Left lung (tissue), 14 donors: ENCODE measurements at places on chromosomes 5 and 9.

- DNase-seq: no peak
Observed at GRCh38 chr5:33557605-33558004, 116.8 kb downstream of the TARS1 start.

DNA sequence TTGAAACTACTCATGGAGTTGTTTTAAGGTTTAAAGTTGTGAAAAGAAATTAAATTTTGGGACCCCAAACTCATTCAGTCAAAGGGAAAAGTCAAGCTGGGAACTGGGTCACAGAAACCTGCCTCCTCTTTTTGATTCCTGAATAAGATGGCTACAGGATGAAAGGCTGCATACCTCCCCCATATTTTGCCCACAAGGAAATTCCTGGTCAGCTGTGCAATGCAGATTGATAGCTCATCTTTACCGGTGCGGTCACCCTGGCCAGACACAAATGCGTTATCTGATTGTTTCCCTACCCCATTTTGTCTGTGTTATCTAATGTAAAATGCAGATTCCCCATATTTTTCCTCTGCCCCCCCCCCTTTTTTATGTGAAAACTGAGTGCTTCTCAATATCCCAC is 1.3 kb downstream of the HAVCR2 start:
- DNase-seq: no peak

DNA sequence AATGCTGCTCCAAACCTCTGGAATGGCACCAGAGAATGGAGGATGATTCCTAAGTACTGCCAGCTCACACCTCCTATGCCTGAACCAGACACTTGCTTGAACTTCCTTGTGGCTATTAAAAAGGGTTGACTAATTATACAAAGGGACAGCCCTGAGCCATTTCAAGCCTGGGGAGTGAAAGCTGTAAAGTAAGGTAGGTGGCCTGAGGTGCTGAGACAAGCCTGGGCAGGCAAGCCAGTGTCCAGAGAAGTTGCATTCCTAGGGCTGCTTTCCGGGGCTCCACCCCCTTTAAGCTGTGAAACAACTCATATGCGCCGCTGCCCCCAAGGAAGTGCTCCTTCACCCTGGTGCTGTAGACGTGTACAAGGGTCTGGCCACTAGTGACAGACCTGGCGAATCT is 79.9 kb upstream of the SLC1A3 start:
- no peak for DNase-seq

DNA sequence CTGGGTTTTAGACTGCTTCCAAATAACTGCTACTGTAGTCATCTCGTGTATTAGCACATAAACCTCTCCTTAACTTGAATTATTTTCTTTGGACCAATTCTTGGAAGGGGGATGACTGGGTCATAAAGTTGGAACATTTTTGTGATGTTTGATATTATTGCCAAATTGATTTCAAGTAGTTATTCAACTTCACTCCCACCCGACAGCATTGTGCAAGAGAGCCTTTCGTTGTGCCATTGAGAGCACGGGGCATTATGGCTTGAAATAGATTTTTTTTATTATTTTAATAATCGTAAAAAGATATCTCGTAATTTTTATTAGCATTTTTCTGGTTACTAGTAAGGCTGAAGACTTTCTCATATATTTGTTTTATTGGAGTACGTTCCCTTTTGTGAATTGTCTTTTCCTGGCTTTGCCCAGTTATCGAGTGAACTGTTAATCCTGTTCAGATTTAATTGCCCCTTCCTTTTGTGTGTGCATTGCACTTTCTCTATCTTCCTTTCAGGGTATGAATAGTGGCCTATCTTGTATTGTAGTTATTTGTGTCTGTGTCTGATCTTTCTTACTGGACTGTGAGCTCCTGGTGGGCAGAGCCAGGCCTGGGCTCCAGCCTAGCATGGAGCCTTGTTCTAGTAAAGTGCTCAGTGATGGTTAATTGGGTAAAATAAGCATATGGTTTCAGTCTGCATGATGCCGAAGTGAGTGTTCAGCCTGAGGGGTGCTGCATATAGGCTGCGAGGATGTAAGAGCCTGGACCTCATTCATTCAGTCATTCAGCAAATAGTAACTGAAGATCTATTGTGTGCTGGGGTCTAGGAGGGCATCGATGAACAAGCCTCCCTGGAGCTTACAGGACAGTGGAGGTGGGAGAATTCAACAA is 93.5 kb upstream of the SHB start:
- DNase-seq: no peak
